CD14-positive monocyte (primary cell): ENCODE measurements at places on chromosomes 7 and 10.

DNA sequence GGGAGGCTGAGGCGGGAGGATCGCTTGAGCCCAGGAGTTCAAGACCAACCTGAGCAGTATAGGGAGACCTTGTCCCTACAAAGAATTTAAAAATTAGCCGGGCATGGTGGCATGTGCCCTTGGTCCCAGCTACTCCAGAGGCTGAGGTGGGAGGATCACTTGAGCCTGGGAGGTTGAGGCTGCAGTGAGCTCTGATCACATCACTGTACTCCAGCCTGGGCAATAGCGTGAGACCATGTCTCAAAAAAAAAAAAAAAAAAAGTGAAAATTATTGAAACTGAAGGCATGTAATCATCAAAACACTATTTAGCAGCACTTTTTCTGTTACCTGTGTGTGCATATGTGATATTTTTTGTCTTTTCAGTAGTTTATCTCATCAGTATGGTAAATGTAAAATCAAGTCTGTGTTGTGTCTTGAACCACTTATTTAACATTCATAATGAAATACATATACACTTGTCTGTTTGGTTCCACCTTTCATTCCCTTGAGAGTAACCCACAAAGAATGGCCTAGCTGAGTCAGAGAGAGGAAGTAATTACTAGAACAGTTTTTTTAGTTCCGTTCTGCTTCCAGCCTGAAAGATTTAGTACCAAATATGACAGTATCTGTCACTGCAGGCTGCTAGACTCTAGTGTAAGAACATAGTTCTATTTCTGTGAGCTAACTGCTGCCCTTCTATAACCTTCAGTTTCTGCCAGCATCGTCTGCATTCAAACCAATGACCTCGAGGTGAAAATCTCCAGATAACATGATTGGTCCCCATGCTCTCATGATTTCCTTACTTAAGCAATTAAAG lies 68.6 kb downstream of the MMRN2 start:
- no peaks in the 10 kb centered on the region for H3K36me3 ChIP-seq

DNA sequence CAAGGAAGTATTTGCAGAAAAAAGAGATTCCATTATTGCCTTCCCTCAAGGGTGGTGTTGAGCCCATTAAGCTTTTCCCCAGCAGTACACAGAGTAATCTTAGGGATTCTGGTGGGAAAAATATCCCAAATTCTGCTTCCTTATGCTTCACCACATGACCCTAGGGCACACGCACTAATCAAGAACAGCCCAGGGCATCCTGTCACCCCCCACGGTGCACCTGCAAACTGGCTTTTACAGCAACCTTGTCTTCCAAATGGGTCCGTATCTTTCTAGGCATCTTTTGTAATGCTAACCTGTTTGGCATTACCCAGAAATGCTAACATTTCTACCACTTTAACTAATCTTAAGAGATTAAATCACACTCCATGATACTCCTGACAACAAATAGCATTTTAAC lies 926 bp upstream of the C7orf33 start:
- H3K36me3 ChIP-seq, result no peaks in the 10 kb centered on the region
- no peaks in the 10 kb centered on the region for H3K27me3 ChIP-seq
- no peak overlapping the region for H3K27ac ChIP-seq
- no peak overlapping the region for H3K4me3 ChIP-seq

- peaks cover 84% of the 10 kb centered on the region for H3K36me3 ChIP-seq
- DNase-seq, result no peak
- no peaks in the 10 kb centered on the region for H3K27me3 ChIP-seq
- no peaks in the 10 kb centered on the region for H3K4me1 ChIP-seq
- H3K27ac ChIP-seq, result no peak overlapping the region
These were observed 30.0 kb downstream of the MYOF start for GRCh38 chr10:93452143-93452542.

DNA sequence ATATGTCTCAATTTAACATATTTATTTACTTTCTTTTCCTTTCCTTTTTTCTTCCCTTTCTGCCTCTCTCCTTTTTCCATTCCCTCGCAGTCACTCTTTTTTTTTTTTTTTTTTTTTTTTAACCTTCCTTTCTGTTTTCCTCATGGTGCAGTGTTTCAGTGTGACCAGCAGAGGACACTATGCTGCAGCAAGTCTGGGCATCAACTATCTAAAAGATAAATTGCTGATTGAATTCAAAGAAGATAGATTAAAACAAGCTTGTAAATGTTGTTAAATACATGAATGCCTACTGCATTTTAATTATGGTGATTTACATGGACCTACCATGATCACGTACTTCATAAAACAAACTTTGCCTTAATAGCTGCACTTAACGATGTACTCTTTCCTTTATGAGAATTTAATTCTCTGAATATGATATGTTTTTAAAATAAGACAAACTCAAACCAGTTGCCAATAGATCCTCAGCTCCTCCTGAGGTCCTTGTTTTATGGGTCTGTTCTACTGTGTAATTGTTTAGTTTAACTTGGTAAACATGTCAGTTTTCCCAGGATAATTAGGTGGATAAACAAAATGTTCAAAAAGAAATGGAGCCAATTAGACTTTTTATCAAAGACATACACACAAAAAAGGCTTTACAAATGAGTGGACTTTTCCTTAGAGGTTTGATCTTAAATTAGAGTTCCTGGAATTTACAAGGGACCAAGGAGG lies 101.0 kb upstream of the AGR3 start:
- no peak overlapping the region for H3K27ac ChIP-seq
- no peaks in the 10 kb centered on the region for H3K36me3 ChIP-seq
- H3K27me3 ChIP-seq, result no peaks in the 10 kb centered on the region
- H3K4me1 ChIP-seq, result no peaks in the 10 kb centered on the region
- H3K4me3 ChIP-seq, result no peak overlapping the region

GRCh38 chr10:103513380-103514060 lies 20.0 kb downstream of the NEURL1 start:
- peaks cover 2% of the 10 kb centered on the region for H3K4me1 ChIP-seq
- no peaks in the 10 kb centered on the region for H3K27me3 ChIP-seq

- H3K36me3 ChIP-seq, result no peaks in the 10 kb centered on the region
- no peak for DNase-seq
- H3K27ac ChIP-seq, result no peak overlapping the region
- peaks cover 21% of the 10 kb centered on the region for H3K27me3 ChIP-seq
These were observed 934 bp downstream of the PRTFDC1 start for GRCh38 chr10:24951201-24952142.
